Panc1 (cell line): ENCODE measurements at places on chromosomes 16 and 17. TPM values are rescaled to one million over a fixed set of nuclear protein-coding genes. Genes with fewer than 3 reads are reported as not detected.
A peak's percentile ranks its signal among the peaks of the same experiment; 100 is the strongest.

The GCGR gene
- total RNA-seq: 1.6 TPM

DNA sequence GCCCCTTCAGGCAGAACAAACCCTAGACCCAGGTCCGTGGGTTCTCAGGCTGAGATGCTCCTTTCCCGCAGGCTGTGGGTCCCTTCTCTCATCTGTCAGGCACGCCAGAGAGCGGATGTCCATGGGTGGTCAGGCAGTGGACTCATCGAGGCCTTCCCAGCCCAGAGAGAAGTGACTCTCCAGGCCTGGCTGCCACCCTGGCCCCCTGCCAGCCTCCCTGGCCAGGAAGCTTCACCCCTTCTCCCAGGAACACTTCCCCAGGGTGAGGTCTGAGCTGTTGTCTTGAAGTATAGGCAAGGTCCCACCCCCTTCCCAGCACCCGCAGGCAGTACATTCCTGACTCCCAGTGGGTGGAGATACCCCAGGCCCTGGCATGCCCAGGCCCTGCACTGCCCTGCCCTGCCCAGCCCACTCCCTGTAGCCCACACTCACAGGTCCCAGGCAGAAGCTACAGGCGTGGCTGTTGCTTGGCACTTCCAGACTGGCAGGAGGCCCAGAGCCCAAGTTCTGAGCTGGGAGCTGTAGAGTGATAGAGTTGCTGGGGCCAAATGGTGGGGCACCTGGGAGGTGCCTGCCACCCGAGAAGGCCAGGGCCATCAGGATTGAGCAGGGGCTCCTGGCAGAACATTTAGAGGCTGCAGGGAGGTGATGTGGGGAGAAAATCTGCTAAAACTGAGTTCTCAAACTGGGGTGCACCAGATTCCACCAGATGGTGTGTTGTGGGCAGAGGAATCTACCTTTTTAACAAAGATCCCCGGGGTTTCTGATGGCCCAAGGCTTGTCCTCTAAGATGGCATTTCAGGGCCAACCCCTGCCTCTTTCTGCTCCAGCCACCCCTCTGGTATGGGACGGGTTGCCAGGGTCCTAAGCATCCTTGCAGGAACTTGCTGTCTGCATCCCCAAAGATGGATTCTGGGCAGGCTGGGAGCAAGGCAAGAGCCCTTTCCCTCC is 6.7 kb downstream of the ITGA3 start:
- no peak overlapping the region for H3K4me3 ChIP-seq
- H3K4me1 ChIP-seq: peaks cover 92% of the 10 kb centered on the region
- H3K27ac ChIP-seq: peak overlapping the region; percentile 99
- H3K27me3 ChIP-seq: no peaks in the 10 kb centered on the region

DNA sequence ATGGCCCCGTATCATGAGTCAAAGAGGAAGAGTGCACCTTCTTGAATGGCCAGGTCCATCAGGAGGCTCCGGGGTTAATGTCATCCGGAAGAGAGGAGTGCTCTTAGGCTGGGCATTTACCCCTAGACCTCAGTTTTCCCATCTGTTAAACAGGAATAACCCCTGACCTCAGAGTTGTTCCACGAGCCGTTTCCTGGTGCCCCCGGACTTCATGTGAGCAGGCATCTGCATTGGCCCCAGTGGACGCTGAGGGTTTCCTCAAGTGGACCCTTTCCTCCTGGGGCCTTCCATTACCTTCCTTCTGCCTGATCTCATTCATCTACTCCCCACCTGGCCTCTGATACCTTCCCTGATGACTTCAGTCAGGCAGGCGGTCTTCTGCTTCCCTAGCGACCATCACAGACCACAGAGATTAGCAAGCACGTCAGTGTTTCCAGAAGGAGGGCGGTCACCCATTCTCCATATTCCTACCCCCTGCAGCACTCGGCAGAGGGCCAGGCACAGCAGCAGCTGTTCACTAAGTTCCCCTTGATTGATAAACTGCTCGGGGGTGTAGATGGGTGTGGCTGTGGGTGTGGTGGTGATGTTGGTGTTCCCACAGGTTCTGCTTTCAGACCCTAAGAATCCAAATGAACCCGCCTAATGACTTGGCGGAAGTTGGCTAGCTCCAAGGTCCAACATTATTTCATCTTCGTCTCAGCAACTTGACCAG is 346.6 kb upstream of the TNRC6C start:
- H3K4me3 ChIP-seq: no peak overlapping the region
- no peaks in the 10 kb centered on the region for H3K36me3 ChIP-seq
- no peak for DNase-seq
- no peaks in the 10 kb centered on the region for H3K4me1 ChIP-seq
- H3K27ac ChIP-seq: no peak overlapping the region

DNA sequence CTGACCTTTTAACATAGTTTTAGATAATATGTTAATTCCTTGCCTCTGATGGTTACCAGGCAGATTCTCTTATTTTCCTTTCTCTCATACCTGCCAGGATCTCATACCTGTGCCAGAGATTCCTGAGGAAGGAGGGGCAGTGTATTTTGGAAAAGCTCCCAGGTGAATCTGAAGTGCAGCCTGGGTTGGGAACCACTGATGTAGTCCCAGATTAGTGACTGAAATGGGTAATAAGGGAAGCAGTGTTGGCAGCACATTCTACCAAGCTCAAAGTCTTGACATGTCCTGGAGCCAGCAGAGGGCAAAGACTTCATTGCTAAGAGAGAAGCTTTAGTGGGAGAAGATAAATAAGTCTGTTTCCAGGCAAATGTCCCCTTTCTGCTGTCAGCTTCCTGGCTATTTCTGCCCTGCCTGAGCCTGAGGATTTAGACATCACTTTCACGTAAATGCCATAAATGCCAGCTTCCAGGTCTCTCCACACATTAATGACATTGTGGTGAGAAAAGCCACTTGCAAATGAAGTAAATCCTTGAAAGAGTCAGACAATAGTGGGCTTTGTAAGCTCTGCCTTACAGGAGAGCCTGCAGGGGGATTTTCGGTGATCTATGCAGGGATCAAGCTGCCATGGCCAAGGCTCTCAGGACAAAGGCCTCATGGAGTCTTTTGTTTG is 40.9 kb upstream of the C16orf78 start:
- H3K36me3 ChIP-seq: no peaks in the 10 kb centered on the region
- DNase-seq: no peak
- H3K4me1 ChIP-seq: no peaks in the 10 kb centered on the region
- no peaks in the 10 kb centered on the region for H3K27me3 ChIP-seq

DNA sequence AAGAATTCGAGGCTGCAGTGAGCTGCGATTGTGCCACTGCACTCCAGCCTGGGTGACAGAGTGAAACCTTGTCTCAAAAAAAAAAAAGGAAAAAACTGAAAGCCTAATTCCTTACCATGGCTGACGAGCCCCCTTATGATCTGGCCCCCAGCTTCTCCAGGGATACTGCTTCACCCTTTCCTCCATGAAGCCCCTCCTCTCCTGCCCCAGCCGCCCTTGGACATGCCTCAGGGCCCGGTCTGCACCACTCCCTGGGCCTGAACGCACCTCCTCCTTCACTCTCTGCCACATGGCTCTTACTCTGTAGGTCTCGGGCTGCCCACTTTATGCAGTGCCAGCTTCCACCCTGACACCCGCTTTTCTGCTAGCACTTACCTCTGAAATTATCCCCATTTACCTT is 65.3 kb downstream of the COG7 start:
- no peaks in the 10 kb centered on the region for H3K27me3 ChIP-seq
- no peaks in the 10 kb centered on the region for H3K36me3 ChIP-seq
- no peaks in the 10 kb centered on the region for H3K4me1 ChIP-seq
- DNase-seq: no peak
- no peak overlapping the region for H3K4me3 ChIP-seq

DNA sequence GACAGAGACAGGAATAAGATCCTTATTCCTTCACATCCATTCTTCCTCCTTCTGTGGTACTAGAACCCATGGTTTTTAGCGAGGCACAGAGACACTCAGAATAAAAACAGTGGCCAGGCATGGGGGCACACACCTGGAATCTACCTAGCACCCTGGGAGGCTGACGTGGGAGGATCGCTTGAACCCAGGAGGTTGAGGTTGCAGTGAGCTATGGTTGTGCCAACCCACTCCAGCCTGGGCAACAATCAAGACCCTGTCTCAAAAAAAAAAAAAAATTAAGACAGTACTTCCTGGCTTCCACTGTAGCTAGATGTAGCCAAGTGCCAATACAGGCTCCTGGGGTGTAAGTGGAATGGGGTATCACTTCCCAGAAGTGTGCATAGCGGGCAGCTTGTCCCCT is 7.4 kb upstream of the SPNS1 start:
- no peak overlapping the region for H3K4me3 ChIP-seq
- no peak for DNase-seq
- peaks cover 3% of the 10 kb centered on the region; the same call in 1 of the 2 replicates for H3K36me3 ChIP-seq
- no peak overlapping the region for H3K27ac ChIP-seq
- no peaks in the 10 kb centered on the region for H3K27me3 ChIP-seq

DNA sequence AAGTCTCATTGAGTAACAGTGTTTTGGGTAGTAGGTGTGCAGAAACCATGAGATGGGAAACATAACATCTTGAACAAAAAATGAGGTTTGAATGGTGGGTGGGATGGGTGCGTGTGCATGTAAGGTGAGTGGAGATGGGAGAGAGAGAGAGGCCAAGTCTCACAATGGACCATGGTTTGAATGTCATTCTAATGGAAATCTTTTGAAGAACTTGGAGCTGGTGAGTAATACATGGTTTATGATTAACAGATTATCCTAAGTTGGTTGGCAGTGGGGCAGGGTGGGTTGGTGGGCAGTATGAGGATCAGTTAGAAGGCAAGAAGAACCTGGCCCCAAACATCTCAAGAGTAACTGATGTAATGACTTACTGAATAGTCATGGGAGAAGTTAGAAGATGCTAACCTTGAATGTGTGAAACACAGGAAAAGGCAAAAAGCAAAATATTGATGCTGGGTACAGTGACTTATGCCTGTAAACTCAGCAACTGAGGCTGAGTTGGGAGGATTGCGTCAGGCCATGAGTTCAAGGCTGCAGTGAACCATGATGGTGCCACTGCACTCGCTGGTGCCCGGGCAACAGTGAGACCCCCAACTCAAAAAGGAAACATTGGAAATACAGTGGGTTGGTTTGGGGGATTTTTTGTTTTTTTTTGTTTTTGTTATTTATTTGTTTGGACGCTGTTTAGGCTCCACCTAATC is 32.7 kb downstream of the ZNF207 start:
- H3K36me3 ChIP-seq: peaks cover 40% of the 10 kb centered on the region
- no peak for DNase-seq
- H3K27ac ChIP-seq: no peak overlapping the region
